Occipital lobe (tissue), 3 donors: ENCODE measurements at places on chromosomes 11 and 22.

- no peak for DNase-seq
Measured at GRCh38 chr11:114359342-114359741, 41.0 kb downstream of the C11orf71 start.

GRCh38 chr11:65646958-65647701 lies 9.2 kb downstream of the SIPA1 start:
- peak; percentile 13 for DNase-seq

DNA sequence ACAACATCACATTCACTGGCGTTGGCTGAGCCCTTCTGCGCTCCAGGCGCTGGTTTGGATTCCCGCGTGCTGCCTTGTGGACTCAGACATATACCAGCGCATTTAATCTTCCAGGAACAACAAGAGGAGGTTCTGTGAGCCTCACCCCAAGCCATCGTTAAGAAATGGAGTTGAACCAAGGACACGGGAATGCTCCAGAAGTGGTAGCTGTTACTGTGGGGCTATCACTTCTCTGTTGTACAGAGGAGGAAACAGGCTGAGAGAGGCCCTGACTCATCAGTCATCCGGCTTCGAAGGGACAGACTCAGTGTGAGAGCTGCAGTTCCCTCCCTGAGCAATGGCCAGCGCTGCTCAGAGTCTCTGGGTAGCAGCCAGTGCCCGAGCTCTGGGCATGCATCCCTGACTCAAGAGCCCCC lies 291.3 kb downstream of the TBC1D22A start:
- DNase-seq = no peak

DNA sequence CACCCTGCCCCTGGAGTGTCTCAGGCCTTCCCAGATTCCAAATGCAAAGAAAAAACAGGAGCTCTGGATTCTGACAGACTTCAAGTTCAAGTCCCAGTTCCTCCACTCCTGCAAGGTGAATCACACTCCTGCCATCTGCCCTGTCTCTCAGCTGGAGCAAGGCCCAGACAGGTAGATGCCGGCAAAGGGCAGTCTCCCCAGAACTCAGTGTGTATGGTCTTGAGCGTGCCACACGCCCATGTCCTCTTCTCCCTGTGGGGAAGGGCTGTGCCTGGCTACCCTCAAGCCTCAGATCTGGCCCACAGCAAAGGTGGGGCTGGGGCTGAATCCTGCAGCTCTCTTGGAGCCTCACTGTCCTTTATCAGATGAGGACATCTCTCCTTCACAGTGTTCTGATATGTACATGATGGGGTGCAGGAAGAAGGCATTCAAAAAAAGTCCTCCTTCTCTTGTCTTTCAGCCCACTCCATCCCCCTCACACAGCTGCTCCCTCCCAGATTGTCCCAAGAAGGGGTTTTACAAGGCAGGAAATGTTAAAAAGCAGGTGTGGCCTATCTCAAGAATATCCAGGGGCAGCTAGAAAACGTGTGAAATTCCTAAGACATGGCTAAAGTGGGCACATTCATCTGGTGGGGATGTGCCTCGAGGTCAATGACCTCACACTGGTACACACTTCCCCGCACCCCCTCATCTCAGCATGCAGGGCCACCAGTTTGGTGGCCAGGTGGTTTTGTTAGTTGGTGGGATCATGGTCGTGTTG lies 27.7 kb upstream of the ARFGAP3 start:
- no peak for DNase-seq

DNA sequence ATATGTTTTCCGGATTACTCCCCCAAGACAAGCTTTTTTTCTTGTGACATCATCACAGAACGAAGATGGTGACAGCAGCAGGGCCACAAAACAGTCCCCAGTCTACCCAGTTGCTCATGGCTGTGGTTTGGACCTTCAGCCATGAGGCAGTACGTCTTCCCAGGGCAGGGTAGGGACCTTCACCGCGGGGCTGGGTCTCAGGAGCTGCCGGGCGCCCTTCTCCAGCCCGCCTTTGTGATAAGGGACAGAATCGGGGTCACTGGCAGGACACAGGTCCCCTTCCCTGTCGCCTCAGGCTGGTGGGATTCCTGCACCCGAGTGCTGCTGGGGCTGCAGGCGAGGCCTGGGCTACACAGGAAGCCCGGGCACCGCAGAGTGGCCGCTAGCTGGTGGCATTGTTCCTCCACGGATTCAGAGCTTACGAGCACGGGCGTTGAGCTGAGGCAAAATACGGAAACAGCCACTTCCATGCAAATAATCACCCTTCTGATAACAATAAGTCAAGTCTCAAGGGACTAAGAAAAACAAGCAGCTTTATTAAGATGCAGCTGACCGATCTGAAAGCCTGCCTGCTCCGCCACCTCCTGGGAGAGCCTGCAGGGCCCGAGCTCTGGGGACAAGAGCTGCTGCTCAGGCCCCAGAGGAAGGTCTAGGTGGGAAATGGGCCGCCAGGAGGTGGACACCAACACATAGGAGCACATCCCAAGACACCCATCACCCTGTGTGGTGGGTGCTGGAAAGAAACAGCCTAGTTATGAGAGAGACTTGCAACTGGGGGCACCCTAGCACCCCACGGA lies 12.3 kb downstream of the TBX1 start:
- DNase-seq = no peak

GRCh38 chr11:92765965-92766371 lies 203.5 kb upstream of the MTNR1B start:
- DNase-seq = peak; percentile 52

DNA sequence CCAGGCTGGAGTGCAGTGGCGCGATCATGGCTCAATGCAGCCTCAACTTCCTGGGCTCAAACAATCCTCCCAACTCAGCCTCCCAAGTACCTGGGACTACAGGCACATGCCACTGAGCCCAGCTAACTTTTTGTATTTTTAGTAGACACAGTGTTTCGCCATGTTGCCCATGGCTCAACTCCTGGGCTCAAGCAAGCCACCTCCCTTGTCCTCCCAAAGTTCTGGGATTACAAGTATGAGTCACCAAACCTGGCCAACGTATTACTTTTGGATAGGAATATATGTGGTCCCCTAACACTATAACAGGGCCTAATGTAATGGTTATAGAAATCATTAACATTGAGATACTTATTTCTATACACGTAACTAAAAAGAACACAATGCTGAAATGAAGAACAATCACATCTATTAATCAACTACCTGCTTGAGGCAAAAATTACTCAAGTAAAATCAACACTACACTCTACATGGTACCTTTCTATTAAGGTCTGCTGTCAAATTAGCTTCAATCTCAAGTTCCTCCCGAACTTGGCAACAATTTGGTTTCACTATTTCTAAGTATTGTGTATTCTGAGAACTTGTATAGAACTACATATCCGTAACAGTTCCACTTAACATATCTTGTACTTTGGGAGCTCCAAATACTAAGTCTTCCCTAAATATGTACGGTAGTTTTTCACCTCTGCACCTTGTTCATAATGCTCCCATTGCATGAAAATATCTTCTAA lies 124.9 kb downstream of the FCHSD2 start:
- no peak for DNase-seq

GRCh38 chr22:45497351-45498145 lies 5.1 kb upstream of the FBLN1 start:
- no peak for DNase-seq

- no peak for DNase-seq
Measured at GRCh38 chr11:64892411-64892831, 14.0 kb upstream of the EHD1 start.

- DNase-seq = no peak
Measured at GRCh38 chr11:61160487-61161189, 588 bp downstream of the VPS37C start.

GRCh38 chr11:68037411-68038225 lies 1.2 kb upstream of the TCIRG1 start:
- no peak for DNase-seq

- DNase-seq = no peak
Measured at GRCh38 chr22:40194656-40195055, 16.9 kb downstream of the TNRC6B start.

- no peak for DNase-seq
Measured at GRCh38 chr11:90355200-90355599, 132.4 kb upstream of the CHORDC1 start.

DNA sequence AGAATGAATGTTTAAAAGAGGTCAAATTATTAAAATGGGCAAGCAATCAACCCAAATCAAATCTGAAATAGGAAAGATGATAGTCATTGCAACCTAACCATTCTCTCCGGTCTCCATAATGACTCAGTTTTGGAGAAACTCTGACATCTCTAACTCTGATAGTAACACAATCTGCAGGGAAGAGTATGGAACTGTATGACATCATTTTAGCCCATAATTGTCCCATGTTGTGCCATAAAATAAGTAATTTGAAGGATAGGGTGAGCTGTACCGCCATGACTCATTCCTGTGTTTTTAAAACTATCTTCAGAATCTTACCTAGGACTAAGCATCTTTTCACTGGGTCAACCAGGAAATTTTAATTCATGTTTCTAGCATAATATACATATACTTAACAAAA lies 350.8 kb downstream of the DLG2 start:
- DNase-seq = no peak

GRCh38 chr11:130403271-130403804 lies 25.1 kb downstream of the ADAMTS8 start:
- peak; percentile 72 for DNase-seq

DNA sequence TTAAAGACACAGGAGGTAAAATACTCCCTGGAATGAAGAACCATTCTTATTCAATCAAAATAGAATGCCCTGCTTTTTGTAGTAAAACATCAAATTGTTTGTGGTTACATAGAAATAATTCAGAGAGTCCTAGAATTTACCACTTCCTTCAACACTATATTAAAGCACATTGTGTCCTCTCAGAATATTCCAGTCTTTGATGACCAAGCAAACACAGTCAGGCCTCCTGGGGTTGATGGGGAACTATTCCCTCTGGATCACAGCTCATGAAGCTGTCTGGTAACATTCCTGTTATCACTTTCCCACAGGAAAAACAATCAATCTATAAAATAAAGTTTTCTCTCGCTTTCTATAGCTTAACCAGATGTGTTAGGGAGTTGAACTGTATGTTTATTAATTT lies 389.3 kb downstream of the KCNA4 start:
- DNase-seq = no peak

DNA sequence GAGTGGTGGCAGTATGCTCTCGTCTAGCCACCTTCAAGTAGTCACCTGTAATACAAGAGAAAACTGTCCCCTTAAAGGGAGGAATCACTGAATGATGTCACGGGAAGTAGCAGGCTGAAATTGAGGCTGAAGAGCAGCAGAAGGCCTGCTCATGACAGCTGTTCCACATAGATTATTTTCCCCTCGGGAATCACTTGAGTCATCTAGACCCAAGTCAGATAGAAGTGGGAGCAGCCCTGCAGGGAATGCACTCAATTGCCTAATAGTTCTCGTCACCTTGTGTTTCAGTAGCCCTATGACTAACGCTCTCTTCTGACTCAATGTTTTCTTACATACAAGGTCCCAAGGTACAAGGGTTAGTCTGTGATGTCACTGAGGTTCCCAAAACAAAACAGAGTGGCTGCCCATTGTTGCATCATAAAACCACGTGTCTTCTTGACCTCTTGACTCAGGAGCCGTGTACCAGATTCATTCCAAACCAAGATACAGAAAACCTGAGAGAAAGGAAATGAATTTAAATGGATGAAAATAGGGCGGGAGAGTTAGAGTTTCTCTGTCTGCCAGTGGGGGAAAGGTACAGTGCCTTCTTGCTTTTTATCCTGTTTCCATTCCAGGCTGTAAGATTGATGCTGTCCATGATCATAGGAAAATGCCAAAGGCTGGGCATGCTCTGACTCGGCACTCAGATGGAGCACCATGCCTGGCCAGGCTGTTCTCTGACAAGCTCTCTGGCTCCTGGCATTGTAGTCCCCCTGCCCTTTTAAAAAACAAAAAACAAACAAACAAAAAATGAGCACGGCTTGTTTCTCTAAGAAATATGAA lies 21.6 kb upstream of the C11orf96 start:
- no peak for DNase-seq

- no peak for DNase-seq
Measured at GRCh38 chr22:33562501-33562900, 357.8 kb downstream of the LARGE1 start.

DNA sequence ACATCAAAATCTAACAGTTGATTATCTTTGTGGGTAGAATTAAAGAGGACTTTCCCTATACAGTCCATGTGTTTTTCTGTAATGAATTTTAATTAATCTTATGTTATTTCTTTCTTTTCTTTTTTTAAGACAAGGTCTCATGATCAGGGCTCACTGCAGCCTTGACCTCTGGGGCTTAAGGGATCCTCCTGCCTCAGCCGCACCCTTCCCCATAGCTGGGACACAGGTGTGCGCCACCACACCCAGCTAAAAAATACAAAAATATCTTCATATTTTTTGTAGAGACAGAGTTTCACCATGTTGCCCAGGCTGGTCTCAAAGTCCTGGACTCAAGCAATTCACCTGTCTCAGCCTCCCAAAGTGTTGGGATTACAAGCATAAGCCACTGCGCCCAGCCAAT lies 7.7 kb downstream of the RAB30 start:
- DNase-seq = no peak

DNA sequence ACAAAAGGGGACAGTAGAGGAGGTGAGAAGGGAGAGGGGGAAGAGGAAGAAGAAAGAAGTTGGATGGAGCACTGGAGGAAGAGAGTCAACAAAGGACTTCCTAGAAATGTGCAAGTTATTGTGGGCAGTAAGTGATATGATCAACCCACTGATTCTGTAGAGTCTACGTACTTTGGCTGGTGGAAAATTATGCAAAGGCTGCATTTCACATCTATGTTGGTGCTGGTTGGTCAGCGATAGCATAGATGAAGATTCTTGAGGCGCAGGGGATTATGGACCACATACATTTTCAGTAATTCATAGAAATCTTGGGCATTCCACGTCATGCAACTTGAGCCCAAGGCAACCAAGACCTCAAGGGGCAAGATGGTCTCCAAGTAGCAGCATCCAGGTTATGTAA lies 12.6 kb upstream of the BIRC3 start:
- no peak for DNase-seq

DNA sequence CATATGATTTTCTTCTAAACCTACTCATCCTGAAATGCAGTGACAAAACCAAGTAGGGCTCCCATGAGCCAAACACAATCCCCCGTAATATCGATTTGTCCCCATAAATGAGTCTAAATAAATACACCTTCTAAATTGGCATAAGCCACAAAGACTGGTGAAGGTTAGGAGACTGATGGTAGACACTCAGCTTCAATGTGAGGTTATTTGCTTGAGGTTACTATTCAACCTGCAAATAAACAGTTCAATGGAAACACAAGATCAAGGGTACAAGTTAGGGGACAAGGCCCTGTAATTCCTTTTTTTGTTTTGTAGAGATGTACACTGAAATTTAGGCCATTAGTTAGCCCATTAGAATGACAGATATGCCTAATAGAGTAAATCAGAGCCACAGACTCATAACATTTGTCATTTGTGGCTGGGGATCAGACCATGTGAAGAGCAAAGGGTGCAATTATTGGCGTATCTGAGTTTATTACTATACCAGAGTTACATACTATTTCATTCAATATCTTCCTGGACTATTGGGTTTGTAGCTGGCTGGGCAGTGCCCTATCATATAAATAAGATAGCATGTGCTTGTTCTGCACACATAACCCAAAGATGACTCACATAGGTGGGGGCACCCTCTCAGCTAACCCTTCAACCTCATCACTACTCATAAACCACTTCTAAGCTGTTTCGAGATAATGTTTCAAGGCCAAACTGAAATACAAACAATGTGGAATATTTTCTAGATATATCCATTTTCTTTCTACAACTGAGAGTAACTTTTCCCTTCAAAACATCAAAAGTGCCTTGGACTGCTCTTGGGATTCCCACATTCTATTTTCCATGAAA lies 695.3 kb downstream of the KCNA4 start:
- DNase-seq = no peak

GRCh38 chr11:134670961-134671370 lies 258.9 kb upstream of the B3GAT1 start:
- no peak for DNase-seq
